Right forelimb (tissue), 1 donor: ENCODE measurements at places on chromosomes 7 and 10.

DNA sequence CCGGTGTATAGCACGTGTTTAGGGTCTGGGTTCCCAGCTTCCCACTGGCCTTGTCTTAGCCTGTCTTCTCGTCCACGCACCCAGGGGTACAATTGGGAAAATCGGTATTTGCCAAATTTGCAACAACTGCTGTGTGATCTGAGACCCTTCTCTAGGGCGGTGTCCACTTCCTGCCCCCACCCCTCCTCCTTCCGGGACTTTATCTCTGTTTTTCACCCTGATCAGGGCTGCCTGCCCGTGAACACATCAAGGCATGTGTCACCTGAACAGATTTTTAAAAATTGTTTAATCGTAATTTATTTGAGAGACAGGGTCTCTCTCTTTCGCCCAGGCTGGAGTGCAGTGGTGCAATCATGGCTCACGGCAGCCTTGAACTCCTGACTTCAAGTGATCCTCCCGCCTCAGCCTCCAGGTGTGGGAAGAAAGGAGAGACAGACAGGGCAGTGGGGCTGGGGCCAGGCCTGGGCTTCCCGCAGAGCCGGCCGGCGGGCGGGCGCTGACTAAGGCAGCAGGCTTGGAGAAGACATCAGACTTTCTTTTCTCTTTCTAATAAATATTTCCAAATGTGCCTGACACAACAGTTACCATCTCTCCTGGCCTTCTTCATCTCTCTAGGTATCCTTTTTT is 27.5 kb downstream of the ELFN1 start:
- DNase-seq, result no peak

DNA sequence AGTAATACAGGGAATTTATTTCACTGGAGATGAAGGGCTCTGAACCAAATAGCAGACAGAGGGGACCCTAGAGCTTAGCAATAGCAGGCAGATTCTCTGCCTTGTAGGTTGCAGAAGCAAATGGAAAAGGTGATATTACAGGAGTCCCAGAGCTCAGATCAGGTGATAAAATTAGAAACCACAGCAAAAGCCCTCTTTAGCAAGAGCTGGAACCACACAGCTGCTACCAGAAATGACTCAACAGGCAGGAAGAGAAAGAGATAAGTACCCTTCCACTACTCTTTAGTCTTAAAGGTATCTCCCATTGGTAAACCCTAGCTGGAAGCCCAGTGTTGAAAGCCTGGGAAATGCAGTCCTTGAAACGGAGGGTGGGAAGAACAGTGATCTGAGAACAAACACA is 535.6 kb upstream of the GHITM start:
- no peak for DNase-seq

- no peak for DNase-seq
Measured at GRCh38 chr7:2804227-2804763, 39.8 kb downstream of the GNA12 start.

GRCh38 chr7:94605031-94605430 is 50.9 kb downstream of the SGCE start:
- DNase-seq, result no peak

GRCh38 chr10:102426803-102427287 is 5.5 kb downstream of the CUEDC2 start:
- no peak for DNase-seq

GRCh38 chr10:130458509-130458908 is 322.3 kb downstream of the GLRX3 start:
- DNase-seq, result no peak

GRCh38 chr10:90440870-90441269 is 417.0 kb downstream of the HTR7 start:
- DNase-seq, result no peak

DNA sequence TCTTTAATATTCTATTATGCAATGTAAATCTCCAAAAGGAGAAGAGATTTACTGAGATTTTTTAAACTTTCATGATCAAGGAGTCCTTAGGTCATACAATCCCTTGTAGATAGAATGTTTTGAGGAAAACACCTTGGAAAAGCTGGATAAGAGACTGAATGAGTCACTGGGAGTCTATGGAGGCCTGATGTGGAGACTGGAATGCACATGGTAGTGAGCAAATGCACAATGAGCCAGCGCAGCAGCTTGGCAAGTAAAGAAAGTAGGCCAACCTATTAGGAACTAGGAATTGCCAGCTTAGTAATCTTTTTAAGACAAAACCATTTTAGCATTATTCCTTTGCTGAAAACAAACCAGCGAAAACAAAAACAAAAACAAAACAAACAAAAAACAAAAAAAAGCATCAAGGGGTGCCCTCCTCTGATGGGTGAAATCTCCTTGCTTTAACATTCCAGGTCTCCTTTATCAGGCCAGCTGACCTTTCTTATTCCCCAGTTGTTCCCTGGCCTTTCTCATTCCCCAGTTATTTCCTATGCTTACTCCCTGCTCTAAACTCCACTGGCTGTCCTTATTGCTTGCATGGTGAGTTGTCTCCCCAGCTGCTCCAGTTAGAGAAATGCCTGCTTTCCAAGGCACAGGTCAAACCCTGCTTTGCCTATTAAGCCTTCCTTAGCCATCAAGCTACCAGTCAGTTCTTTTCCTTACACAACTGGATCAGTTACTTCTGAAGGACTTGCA is 135.8 kb downstream of the PLCE1 start:
- no peak for DNase-seq

DNA sequence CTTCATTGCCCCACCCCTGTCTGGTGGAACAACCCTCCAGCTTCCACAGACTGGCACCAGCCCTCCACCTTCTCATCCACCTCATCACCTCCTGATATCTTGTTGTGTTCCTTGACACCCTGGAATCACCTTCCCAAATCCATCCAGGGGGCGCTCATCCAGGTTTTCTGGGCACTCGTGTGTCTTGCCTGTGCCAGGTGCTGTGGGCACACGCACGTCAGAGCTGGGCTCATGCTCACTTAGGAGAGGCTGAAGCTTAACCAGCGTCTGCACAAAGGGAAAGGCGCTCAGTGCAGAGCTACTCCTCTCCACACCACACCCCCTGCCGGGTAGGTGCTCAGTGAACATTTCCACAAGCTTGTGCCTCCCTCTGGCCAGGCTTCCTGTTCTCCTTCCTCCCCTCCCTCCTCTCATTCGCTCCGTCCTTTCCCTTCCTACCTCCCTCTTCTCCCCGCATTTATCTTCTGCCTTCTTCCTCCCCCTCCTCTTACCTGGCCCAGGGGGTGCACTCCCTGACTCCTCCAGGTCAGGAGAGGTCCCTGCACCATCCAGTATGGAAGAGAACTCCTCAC is 4.8 kb downstream of the ADCYAP1R1 start:
- DNase-seq, result no peak

GRCh38 chr10:60731134-60731885 is 47.0 kb upstream of the CDK1 start:
- no peak for DNase-seq

DNA sequence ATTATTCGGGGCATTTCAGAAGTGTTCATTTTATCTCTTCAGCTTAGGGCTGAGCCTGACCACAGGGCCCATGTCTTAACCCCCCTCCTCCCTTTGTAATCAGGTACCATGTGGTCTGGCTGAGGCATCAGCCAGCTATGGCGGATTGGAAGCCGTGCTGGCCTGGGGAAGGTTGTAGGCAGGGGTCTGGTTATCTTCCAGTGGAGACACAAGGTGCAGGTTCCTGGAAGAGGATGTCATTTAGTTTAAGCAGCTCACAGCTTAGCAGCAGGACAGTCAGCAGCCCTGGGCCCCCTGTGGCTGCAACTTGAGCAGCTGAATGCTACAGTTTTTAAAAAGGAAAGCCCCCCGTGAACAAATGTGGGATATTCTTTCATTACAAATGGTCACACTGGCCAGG is 22.1 kb downstream of the BAG3 start:
- no peak for DNase-seq

GRCh38 chr10:115093286-115093775 is at the start of gene ATRNL1:
ATRNL1 (plus strand) TSS chr10:115093365; CDS start chr10:115093751, 386 bp downstream.
- peak; percentile 78 for DNase-seq
